Activated CD8-positive, alpha-beta T cell treated with anti-CD3 and anti-CD28 coated beads, Interleukin-2, amount 10 ng/mL, durations not matched to agents 7 days and 5 days (primary cell): ENCODE measurements at places on chromosomes 2 and 18. TPM values are rescaled to one million over a fixed set of nuclear protein-coding genes. Genes with fewer than 3 reads are reported as not detected.

GRCh38 chr2:16125614-16126516 lies 185.5 kb downstream of the MYCN start:
- no peak for DNase-seq
- H3K4me1 ChIP-seq: no peaks in the 10 kb centered on the region
- no peak overlapping the region for H3K4me3 ChIP-seq
- no peak overlapping the region for H3K27ac ChIP-seq

DNA sequence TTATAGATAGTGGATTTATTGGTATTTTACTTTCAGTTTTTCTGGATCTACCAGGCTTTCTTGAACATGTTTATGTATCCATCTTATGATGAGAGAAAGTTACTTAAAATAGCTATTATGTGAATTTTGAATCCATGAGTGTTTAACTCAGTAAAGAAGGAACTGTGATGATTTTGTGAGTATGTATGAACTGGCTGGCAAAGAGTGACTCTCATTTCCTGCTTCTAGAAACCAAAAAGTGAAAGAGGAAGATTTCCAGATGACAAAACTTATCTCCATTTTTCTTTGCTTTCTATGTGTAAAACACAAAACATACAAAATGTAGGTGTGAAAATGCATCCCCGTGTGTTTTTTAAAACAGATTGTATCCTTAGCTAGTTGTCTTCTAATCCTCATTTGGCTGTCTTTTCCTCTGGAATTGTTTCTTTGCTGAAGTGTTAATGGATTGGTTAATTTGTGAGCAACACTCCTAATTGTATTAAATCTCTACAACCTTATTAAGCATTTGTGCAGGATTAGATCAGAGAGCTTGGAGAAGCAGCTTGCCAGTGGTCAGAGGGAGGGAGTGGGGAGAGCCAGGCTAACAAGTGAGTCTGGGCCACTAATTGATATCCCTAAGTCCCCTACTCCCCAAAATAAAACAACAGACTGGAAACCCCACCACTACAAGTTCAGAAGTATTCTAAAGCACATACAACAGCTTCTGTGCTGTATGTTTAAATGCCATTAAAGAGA lies 23.9 kb downstream of the PTPRM start:
- H3K4me3 ChIP-seq: no peak overlapping the region
- H3K4me1 ChIP-seq: no peaks in the 10 kb centered on the region
- H3K27me3 ChIP-seq: no peaks in the 10 kb centered on the region
- no peak for DNase-seq

DNA sequence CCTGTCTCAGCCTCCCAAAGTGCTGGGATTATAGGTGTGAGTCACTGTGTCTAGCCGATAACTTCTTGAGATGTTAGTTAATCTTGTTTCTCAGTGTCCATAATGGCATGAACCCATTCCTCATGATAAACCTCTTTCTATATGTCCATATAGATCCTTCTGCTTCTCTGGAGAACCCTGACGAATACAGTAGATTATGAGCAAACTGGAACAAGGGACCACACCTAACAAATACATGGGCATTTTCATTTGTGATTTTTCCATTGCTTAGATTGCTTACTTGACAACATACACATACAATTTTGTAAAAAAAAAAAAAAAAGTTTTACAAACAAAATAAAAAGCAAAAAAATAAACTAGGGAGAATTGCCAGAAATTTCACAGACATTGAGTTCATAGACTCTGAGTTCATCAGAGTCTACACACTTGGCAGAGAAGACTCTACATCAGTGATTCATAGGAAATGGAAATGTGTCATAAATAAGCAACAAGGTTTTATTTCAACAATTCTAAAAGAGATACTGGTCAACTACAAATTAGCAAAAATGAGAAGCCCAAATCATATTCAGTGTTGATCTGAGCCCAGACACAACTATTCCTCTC lies 96.7 kb downstream of the GALR1 start:
- H3K27ac ChIP-seq: no peak overlapping the region
- DNase-seq: no peak
- no peaks in the 10 kb centered on the region for H3K36me3 ChIP-seq
- peaks cover 14% of the 10 kb centered on the region for H3K27me3 ChIP-seq

- H3K36me3 ChIP-seq: no peaks in the 10 kb centered on the region
- H3K4me1 ChIP-seq: no peaks in the 10 kb centered on the region
- no peak for DNase-seq
- no peaks in the 10 kb centered on the region for H3K27me3 ChIP-seq
- H3K4me3 ChIP-seq: no peak overlapping the region
- H3K27ac ChIP-seq: no peak overlapping the region
Measured at GRCh38 chr2:11631462-11631861, 38.5 kb downstream of the NTSR2 start.

- H3K27me3 ChIP-seq: peaks cover 3% of the 10 kb centered on the region
- no peak for DNase-seq
- no peak overlapping the region for H3K4me3 ChIP-seq
- H3K4me1 ChIP-seq: no peaks in the 10 kb centered on the region
- no peak overlapping the region for H3K27ac ChIP-seq
- H3K36me3 ChIP-seq: no peaks in the 10 kb centered on the region
Measured at GRCh38 chr18:59633317-59633716, 63.9 kb downstream of the CCBE1 start.

- no peak overlapping the region for H3K4me3 ChIP-seq
- H3K27ac ChIP-seq: peak overlapping the region; percentile 48
- peaks cover 23% of the 10 kb centered on the region for H3K36me3 ChIP-seq
- H3K4me1 ChIP-seq: peaks cover 64% of the 10 kb centered on the region
Measured at GRCh38 chr2:101710471-101711318, 13.2 kb downstream of the MAP4K4 start.

DNA sequence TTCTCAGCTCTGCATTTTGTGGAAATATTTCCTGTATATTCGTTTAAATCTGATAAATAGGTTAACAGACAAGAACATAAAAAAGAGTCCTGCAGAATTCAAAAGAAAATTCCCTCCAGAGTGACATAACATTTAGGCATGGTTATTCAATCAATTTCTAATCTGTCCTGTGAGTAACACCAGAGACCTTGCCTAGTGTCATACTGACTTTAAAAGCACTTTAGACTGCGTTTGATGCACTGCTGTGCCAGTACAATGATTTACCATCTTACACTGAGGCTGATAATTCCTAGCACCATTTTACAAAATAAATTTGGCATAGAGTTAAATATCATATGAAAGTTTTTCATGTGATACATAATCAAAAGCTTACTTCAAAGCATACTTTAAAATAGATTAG lies 35.5 kb upstream of the CALCRL start:
- no peak overlapping the region for H3K27ac ChIP-seq
- no peaks in the 10 kb centered on the region for H3K4me1 ChIP-seq
- no peak for DNase-seq
- no peak overlapping the region for H3K4me3 ChIP-seq

GRCh38 chr2:133734716-133735495 lies 166.6 kb upstream of the NCKAP5 start:
- H3K36me3 ChIP-seq: no peaks in the 10 kb centered on the region
- no peak for DNase-seq
- H3K4me1 ChIP-seq: no peaks in the 10 kb centered on the region
- H3K27ac ChIP-seq: no peak overlapping the region

- no peak overlapping the region for H3K4me3 ChIP-seq
- H3K27ac ChIP-seq: no peak overlapping the region
- peak; percentile 56 for DNase-seq
- peaks cover 10% of the 10 kb centered on the region for H3K4me1 ChIP-seq
Measured at GRCh38 chr18:49944663-49945062, 131.3 kb upstream of the ACAA2 start.

DNA sequence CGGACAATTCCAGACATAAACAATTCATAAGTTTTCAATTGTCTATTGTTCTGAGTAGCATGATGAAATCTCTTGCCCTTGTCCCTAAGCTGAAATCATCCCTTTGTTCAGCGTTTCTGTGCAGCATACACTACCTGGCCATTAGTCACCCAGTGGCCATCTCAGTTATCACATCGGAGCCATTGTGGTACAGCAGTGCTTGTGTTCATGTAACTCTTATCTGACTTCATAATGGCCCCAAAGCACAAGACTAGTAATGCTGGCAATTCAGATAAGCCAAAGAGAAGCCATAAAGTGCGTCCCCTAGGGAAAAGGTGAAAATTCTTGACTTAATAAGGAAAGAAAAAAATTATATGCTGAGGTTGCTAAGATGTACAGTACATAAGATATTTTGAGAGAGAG lies 127.2 kb downstream of the FHOD3 start:
- H3K36me3 ChIP-seq: no peaks in the 10 kb centered on the region
- H3K4me1 ChIP-seq: no peaks in the 10 kb centered on the region
- DNase-seq: no peak
- H3K4me3 ChIP-seq: no peak overlapping the region

- no peak for DNase-seq
- H3K36me3 ChIP-seq: peaks cover 20% of the 10 kb centered on the region
- H3K4me1 ChIP-seq: no peaks in the 10 kb centered on the region
- no peak overlapping the region for H3K4me3 ChIP-seq
- H3K27ac ChIP-seq: no peak overlapping the region
- H3K27me3 ChIP-seq: no peaks in the 10 kb centered on the region
Measured at GRCh38 chr2:189802396-189802912, 18.2 kb downstream of the PMS1 start.

DNA sequence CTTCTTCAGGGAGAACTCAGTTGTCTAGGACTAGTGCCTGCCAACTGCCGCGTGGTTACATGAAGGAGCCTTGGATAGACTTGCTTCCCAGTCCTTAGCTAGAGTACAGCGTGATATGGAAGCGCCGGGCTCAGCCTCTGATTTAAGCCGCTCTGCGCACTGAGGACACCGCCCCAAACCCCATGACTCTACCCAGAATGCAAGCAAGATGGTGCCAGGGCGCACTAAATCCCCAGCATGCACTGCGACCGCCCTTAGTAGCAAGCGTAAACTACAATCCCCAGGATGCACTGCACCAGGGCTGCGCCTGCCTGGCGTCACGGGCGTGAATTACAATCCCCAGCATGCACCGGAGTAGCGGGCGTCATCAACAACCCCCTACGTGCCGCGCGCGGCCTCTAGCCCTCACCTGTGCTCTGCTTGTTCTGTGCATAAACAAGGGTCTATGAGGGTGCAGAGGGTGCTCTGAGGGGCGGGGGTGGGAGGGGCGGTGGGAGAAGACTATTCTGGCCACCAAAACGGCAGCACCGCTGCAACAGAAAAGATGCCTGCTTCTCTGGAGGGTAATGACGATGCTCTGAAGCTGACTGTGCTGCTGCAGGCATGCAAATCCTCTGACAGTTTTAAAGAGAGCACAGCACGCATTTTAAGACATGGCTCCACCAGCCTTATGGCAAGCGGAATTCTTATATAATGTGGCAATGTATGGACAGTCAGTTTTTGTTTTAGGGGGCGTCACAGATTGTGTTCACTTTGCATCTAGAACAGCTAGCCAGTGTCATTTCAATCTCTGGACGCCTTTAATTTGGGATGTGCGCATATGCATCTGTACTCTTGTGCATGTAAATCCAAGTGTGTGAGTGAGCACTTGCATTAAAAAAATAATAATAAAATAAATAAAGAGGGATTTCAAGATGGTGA lies 282.5 kb upstream of the MYT1L start:
- peaks cover 5% of the 10 kb centered on the region for H3K4me1 ChIP-seq
- H3K27ac ChIP-seq: peak overlapping the region; percentile 81
- peaks cover 7% of the 10 kb centered on the region for H3K36me3 ChIP-seq
- peak; percentile 94 for DNase-seq

DNA sequence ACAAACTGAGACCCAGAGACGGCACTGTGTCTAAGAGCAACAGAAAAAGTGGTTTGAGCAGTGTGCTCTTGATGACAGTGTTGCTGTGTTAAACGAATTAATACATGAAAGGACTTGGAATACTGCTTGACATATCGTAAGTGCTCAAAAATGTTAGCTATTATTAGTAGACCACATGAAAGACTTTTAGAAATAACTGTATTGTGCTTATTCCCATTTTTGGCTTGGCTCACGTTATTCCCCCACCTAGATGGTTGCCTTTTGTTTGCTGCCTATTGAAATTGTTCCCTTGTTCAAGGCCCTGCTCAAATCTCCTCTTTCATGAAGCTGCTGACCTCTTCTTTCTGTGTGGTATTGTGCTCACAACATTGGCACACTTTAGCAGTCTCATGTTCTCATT lies 27.8 kb upstream of the C2orf74 start:
- peaks cover 2% of the 10 kb centered on the region for H3K4me1 ChIP-seq
- H3K27me3 ChIP-seq: peaks cover 10% of the 10 kb centered on the region
- H3K4me3 ChIP-seq: no peak overlapping the region
- DNase-seq: no peak
- H3K36me3 ChIP-seq: no peaks in the 10 kb centered on the region
- no peak overlapping the region for H3K27ac ChIP-seq

GRCh38 chr2:37059841-37060240 lies 24.3 kb downstream of the HEATR5B start:
- no peaks in the 10 kb centered on the region for H3K27me3 ChIP-seq
- H3K4me3 ChIP-seq: no peak overlapping the region
- H3K4me1 ChIP-seq: peaks cover 2% of the 10 kb centered on the region
- no peak for DNase-seq

DNA sequence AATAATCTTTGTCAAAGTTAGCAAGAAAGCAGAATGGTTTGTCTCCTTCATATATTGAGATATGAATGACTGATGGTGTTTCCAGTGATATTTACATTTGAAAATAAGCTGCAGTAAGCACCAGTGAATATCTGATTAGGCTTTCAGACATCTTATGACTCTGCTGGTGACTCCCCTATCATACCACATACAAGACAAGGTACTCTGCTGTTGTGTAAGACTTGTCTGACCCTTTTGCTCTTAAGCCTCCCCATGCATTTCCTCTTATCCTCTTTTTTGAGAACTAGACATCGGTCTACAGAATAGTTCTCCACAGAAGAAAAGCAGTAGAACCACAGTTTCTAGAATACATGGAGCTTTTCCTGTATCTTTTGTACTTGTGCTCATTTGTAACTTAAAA lies 9.3 kb downstream of the POLI start:
- no peak overlapping the region for H3K4me3 ChIP-seq
- H3K4me1 ChIP-seq: peaks cover 5% of the 10 kb centered on the region
- no peak for DNase-seq
- H3K27me3 ChIP-seq: no peaks in the 10 kb centered on the region
- no peak overlapping the region for H3K27ac ChIP-seq

GRCh38 chr2:70826696-70827350 lies 6.4 kb upstream of the CLEC4F start:
- no peaks in the 10 kb centered on the region for H3K27me3 ChIP-seq

GRCh38 chr18:78564030-78564429 lies 415.6 kb upstream of the SALL3 start:
- no peak overlapping the region for H3K27ac ChIP-seq
- no peak for DNase-seq
- no peak overlapping the region for H3K4me3 ChIP-seq
- no peaks in the 10 kb centered on the region for H3K36me3 ChIP-seq

- no peak for DNase-seq
- no peak overlapping the region for H3K4me3 ChIP-seq
- H3K27ac ChIP-seq: no peak overlapping the region
- no peaks in the 10 kb centered on the region for H3K4me1 ChIP-seq
- H3K36me3 ChIP-seq: no peaks in the 10 kb centered on the region
Measured at GRCh38 chr18:43994381-43994780, 686.3 kb upstream of the SETBP1 start.

- H3K36me3 ChIP-seq: no peaks in the 10 kb centered on the region
- no peaks in the 10 kb centered on the region for H3K4me1 ChIP-seq
- no peak overlapping the region for H3K4me3 ChIP-seq
- H3K27me3 ChIP-seq: peaks cover 2% of the 10 kb centered on the region
- no peak for DNase-seq
Measured at GRCh38 chr18:525036-525797, 24.7 kb upstream of the COLEC12 start.

The COLEC11 gene
- total RNA-seq: not detected

The PARD6G gene
- not detected for total RNA-seq

The ICOS gene
- 31.1 TPM for total RNA-seq

The MYCN gene
- not detected for total RNA-seq

The KLHL41 gene
- not detected for total RNA-seq

The SERPINB3 gene
- total RNA-seq: not detected

The AQP12A gene
- not detected for total RNA-seq

The KCNG2 gene
- not detected for total RNA-seq

The FZD7 gene
- total RNA-seq: 0.08 TPM

The PDE11A gene
- total RNA-seq: not detected

The KCNK3 gene
- total RNA-seq: not detected

The USP40 gene
- 14.1 TPM for total RNA-seq

The PDCD1 gene
- total RNA-seq: 2.4 TPM
